HCT116 (cell line): ENCODE measurements at places on chromosomes 1 and 21. TPM values are rescaled to one million over a fixed set of nuclear protein-coding genes. Genes with fewer than 3 reads are reported as not detected.

PFDN2 gene
- total RNA-seq = 179 TPM

ADAMTSL4 gene
- 4.3 TPM for total RNA-seq

ADAMTS5 gene
- total RNA-seq = 0.02 TPM

ZBTB37 gene
- 9.5 TPM for total RNA-seq

- H3K27me3 ChIP-seq = no peaks in the 10 kb centered on the region
- H3K36me3 ChIP-seq = peaks cover 2% of the 10 kb centered on the region; the same call in 1 of the 2 replicates
- H3K4me3 ChIP-seq = no peak overlapping the region
- H3K4me1 ChIP-seq = no peaks in the 10 kb centered on the region
These were observed 19.5 kb downstream of the XKR8 start for GRCh38 chr1:27979151-27979858.

GRCh38 chr1:93678946-93679480 is 2.6 kb downstream of the BCAR3 start:
- DNase-seq = no peak
- H3K4me3 ChIP-seq = no peak overlapping the region
- peaks cover 57% of the 10 kb centered on the region for H3K4me1 ChIP-seq
- H3K27me3 ChIP-seq = no peaks in the 10 kb centered on the region

DNA sequence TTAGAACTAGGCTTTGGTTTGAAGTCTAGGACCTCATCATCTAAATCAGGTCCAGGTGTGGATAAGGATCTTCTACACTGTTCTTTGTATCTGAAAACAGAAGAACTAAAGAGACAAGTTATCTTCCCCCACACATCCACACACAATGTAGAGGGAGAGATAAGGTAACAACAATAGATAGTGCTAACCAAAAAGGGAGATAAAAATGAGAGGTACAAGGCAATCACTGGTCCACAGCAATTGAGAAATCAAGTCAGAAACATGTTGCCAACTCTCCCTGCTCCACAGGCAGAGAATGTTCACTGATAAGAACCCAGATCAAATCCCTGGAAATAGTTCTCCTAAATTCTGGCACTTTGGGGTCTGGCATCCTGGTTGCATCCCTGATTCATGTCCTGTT is 75.8 kb upstream of the LHX8 start:
- H3K4me1 ChIP-seq = no peaks in the 10 kb centered on the region
- H3K27me3 ChIP-seq = peaks cover 16% of the 10 kb centered on the region; the same call in 1 of the 2 replicates
- no peak overlapping the region for H3K27ac ChIP-seq
- no peak for DNase-seq
- H3K36me3 ChIP-seq = no peaks in the 10 kb centered on the region

GRCh38 chr1:228445843-228446650 is 29.4 kb upstream of the TRIM17 start:
- no peak for DNase-seq
- H3K27ac ChIP-seq = no peak overlapping the region
- no peaks in the 10 kb centered on the region for H3K27me3 ChIP-seq
- no peak overlapping the region for H3K4me3 ChIP-seq

DNA sequence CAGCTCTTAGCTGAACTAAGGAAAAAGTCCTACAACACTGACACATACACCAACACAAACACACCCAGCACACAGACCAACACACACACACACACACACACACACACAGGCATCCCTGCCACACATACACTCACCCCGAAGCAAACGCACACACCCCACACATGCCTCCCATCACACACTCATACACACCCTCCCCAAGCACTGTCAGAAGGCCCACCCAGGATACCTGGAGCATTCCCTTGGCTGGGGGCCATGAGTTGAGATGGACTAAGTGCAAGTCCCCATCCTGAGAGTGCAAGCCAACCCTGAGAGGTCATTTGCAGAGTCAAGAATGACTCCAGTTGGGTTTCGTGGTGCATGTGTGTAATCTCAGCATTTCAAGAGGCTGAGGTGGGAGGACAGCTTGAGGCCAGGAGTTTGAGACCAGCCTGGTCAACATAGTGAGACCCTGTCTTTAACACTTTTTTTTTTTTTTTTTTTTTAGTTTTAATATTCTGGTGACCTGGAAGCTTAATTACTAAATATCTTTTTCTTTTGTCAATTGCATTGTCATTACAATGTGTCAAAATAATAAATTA is 117.3 kb downstream of the RHOU start:
- no peak overlapping the region for H3K27ac ChIP-seq
- no peaks in the 10 kb centered on the region for H3K36me3 ChIP-seq
- H3K4me3 ChIP-seq = no peak overlapping the region
- H3K4me1 ChIP-seq = peaks cover 10% of the 10 kb centered on the region
- no peaks in the 10 kb centered on the region for H3K27me3 ChIP-seq

DNA sequence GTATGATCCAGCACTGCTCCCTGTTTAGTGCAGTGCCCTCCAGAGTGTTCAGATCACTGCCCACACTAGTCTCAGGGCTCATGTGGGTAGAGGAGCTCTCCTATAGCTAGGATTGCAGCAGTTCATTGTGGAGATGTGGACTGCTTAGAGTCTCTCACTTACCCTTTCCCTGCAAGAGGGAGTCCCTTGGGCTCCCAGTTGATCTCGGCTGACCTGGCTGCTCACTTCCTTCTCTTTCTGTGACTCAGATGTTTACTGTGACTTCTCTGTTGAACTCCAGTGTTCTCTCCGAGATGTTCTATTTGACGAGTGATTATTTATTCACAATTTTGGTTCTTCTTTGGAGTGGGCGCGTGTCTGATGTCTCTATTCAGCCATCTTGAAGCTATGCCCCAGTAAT is 141.9 kb downstream of the PTBP2 start:
- H3K4me1 ChIP-seq = no peaks in the 10 kb centered on the region
- DNase-seq = no peak
- no peak overlapping the region for H3K27ac ChIP-seq
- H3K27me3 ChIP-seq = no peaks in the 10 kb centered on the region
- no peaks in the 10 kb centered on the region for H3K36me3 ChIP-seq

DNA sequence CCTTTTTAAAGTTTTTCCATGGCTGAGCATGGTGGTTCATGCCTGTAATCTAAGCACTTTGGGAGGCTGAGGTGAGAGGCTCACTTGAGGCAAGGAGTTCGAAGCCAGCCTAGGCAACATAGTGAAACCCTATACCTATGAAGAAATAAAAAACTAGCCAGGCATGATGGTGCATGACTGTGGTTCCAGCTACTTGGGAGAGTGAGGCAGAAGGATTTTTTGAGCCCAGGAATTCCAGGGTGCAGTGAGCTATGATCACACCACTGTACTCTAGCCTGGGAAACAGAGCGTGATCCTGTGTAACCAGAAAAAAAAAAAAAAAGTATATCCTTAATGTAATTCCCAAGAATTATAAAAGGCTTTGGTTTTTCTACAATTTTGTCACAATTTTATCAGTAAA is 17.4 kb downstream of the DEPDC1 start:
- H3K4me1 ChIP-seq = no peaks in the 10 kb centered on the region
- H3K36me3 ChIP-seq = peaks cover 46% of the 10 kb centered on the region
- no peak overlapping the region for H3K27ac ChIP-seq
- no peak for DNase-seq

- no peaks in the 10 kb centered on the region for H3K27me3 ChIP-seq
- no peak for DNase-seq
- H3K4me1 ChIP-seq = no peaks in the 10 kb centered on the region
- H3K4me3 ChIP-seq = no peak overlapping the region
- no peaks in the 10 kb centered on the region for H3K36me3 ChIP-seq
- H3K27ac ChIP-seq = no peak overlapping the region
These were observed 36.1 kb downstream of the EIF2D start for GRCh38 chr1:206575894-206576737.

DNA sequence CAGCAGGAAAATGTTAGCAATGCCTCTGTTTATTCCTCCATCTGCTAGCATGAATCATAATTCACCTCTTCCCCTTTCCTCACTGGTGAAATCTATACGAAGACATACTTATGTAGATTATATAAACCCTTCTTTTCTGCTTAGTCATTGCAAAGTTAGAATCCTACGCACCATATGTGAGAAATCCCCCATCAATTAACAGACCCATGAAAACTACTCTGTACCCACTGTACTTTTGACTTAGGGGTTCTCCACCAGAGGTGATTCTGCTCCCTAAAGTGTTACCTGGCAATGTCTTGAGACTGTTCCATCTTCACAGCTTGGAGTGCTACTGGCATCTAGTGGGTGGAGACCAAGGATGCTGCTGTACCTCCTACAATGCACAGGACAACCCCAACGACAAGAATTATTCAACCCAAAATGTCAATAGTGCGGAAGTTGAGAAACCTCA is 49.6 kb upstream of the KCTD3 start:
- no peak overlapping the region for H3K4me3 ChIP-seq
- DNase-seq = peak; percentile 13
- H3K36me3 ChIP-seq = no peaks in the 10 kb centered on the region
- H3K27me3 ChIP-seq = no peaks in the 10 kb centered on the region
- no peaks in the 10 kb centered on the region for H3K4me1 ChIP-seq

DNA sequence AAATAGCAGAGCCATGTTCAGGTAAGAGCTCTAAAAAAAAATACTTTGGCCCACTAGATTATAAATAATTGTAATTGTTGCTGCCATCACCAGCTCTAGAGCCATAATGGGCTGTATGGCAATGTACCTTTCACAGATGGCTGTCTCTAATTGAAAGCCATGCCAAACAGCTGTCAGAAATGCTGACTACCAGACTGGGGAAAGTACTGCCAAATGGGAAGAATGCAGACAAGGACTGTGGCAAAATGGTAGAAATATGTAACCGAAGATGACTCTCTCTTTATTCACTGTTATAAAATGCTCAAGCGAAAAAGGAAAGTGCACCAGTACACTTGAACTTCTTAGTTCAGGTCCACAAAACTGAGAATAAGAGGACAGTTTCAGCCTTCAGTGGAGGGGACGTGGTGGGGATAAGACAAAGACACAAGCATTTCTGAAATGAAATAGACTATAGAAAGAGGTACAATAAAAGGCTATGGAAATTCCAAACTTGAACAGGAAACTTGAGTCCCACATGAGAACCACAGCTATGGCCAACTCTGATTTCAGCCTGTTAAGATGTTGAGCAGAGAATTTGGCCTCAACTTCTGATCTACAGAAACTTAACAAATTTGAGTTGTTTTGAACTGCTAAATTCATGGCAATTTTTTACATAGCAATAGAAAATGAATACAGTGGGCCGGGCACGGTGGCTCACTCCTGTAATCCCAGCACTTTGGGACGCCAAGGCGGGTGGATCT is 46.5 kb upstream of the LPGAT1 start:
- H3K4me3 ChIP-seq = no peak overlapping the region
- no peak overlapping the region for H3K27ac ChIP-seq
- no peaks in the 10 kb centered on the region for H3K36me3 ChIP-seq
- no peaks in the 10 kb centered on the region for H3K4me1 ChIP-seq
- DNase-seq = no peak
- no peaks in the 10 kb centered on the region for H3K27me3 ChIP-seq

GRCh38 chr1:53324728-53325297 is 3.1 kb downstream of the LRP8 start:
- peak overlapping the region; percentile 88; the same call in 1 of the 2 replicates for H3K27ac ChIP-seq
- H3K4me1 ChIP-seq = peaks cover 21% of the 10 kb centered on the region
- peaks cover 41% of the 10 kb centered on the region; the same call in 1 of the 2 replicates for H3K36me3 ChIP-seq
- no peak overlapping the region for H3K4me3 ChIP-seq
- no peaks in the 10 kb centered on the region for H3K27me3 ChIP-seq
- no peak for DNase-seq

DNA sequence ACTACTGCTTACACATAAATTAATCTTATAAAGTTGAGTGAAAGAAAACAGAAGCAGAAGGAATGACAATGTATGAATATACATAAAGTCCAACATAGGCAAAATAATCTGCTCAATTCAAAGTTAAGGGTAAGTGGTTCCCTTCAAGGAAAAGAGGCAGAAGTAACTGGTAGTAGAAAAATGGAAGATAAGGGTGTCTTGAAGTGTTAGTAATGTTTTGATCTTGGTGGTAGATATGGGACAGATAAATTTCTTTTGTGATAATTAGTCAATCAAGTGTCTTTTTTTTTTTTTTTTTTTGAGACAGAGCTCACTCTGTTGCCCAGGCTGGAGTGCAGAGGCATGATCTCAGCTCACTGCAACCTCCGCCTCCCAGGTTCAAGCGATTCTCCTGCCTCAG is 12.7 kb downstream of the USP48 start:
- no peaks in the 10 kb centered on the region for H3K27me3 ChIP-seq
- no peak overlapping the region for H3K27ac ChIP-seq
- peaks cover 11% of the 10 kb centered on the region for H3K4me1 ChIP-seq
- no peaks in the 10 kb centered on the region for H3K36me3 ChIP-seq

- no peak overlapping the region for H3K27ac ChIP-seq
- H3K4me1 ChIP-seq = no peaks in the 10 kb centered on the region
- peaks cover 28% of the 10 kb centered on the region for H3K27me3 ChIP-seq
- peaks cover 6% of the 10 kb centered on the region for H3K36me3 ChIP-seq
These were observed 13.2 kb downstream of the RHOU start for GRCh38 chr1:228748431-228748830.

DNA sequence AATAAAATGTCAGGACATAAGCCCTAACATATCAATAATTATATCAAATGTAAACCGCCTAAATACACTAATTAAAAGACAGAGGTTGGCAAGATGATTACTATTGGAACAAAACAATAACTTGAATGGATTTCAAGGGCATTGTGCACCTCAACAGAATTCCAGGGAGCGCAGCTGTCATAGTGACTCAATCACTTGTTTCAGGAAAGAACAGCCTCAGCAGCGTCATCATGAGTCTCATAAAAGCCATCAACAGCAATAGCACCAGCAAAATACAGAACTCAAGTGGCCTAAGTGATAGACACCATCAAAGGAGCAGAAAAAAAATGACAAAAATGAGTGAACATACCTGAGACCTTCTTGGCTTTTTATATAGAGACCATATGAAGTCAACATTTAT is 632.7 kb upstream of the NR5A2 start:
- no peak overlapping the region for H3K4me3 ChIP-seq
- no peaks in the 10 kb centered on the region for H3K36me3 ChIP-seq
- H3K27ac ChIP-seq = no peak overlapping the region
- no peaks in the 10 kb centered on the region for H3K4me1 ChIP-seq
- H3K27me3 ChIP-seq = no peaks in the 10 kb centered on the region

DNA sequence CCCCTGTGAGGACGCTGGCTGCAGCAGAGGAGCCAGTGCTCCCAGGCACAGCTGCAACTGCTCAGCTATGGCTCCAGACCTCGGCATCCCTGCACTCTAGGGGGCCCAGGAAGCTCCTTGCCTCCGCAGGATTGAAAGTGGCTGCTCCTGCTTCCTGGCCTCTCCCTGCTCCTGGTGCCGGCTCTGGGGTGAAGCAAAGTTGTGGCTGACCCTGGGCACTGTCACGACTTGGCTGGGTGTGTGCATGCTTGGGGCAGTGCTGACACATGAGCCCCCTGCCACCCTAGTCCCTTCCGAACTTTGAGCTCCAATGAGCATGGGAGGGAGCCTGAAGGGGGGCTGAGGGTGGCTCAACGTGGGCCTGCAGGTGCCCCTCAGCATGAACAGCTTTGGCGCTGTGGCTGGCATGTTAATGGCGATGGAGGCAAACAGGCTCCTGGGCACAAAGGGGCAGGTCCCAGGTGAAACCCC is 1512.2 kb downstream of the KCNT2 start:
- H3K27ac ChIP-seq = no peak overlapping the region
- no peak for DNase-seq
- no peaks in the 10 kb centered on the region; the same call in 1 of the 2 replicates for H3K4me1 ChIP-seq
- H3K36me3 ChIP-seq = no peaks in the 10 kb centered on the region
- no peaks in the 10 kb centered on the region for H3K27me3 ChIP-seq
